ENCODE measurements at places on chromosomes 3 and 15.
A peak's percentile ranks its signal among the peaks of the same experiment; 100 is the strongest.

GRCh38 chr15:60122691-60123090, 118.6 kb downstream of the FOXB1 start:
- no peak for DNase-seq

GRCh38 chr3:176167272-176167671, 1030.0 kb downstream of the TBL1XR1 start:
- DNase-seq, result no peak

DNA sequence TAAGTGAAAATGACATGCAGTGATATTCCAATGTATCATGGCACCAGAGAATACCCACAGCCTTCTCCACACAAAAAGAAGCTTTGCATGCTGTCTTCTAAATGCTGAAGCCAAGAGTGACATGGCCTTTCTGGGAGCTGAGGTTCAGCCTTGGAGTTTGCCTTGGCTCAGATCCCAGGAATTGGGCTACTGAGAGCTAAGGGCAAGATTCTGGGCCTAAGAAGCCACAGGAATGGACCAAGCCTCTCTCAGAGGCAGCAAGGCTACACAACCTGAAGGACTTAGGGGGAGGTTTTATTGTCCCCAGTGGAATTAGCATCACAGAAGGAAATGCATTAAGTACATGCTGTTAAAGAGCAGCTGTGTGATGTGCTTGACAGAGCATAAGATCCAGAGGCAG, 1078.5 kb downstream of the TUSC7 start:
- DNase-seq, result no peak

GRCh38 chr15:48974882-48975281, 11.2 kb upstream of the SHC4 start:
- no peak for DNase-seq

GRCh38 chr3:117434661-117435412, 725.3 kb downstream of the TUSC7 start:
- DNase-seq, result no peak

- DNase-seq, result no peak
Measured at GRCh38 chr15:74314795-74315438, 52.5 kb downstream of the CYP11A1 start.

DNA sequence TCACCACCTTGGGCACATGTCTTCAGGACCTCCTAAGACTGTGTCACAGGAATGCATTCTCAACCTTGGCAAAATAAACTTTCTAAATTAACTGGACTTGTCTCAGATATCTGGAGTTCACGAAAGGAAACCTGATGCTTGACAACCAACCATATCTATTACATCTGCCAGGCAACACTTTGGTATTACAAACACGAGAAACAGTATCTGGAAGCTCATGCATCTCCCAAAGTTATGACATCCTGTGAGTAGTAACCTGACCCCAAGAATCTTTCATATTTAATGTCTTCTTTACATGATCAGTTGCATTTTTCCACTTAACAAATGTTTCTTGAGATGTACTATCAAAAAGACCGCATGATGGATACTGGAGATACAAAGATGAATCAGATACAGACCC, 465.3 kb upstream of the AGTR1 start:
- no peak for DNase-seq

DNA sequence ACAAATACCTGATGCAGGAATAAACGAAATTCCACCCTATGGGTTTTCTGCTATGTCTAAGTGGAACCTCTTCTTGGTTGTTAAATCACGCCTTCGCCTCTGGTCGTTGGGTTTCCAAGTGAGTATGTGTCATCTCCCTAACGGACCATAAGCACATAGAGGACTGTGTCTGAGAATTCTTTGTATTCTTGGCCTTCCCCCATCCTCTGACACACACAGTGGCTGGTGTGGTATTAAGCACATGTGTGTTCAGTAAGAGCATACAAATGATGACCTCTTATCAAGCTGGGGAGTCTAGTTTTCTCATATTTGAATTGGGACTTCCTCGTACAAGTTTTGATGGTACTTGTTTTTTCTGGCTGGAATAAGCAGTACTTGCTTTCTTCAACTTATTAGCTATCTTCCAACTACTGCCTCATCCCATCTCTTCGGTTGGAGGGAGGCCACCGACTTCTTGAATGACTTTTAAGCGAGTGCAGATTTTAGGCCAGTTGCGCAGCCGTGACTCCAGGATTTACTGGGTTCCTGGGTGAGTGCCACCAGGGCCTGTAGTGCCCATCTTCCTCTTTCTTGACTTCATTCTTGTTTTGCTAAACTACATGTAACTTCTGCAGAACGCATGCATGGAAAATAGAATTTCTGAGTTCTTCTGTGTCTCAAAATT, 240.2 kb downstream of the ADAMTS17 start:
- DNase-seq, result no peak

- DNase-seq, result no peak
Measured at GRCh38 chr15:44183363-44183762, 11.7 kb downstream of the FRMD5 start.

DNA sequence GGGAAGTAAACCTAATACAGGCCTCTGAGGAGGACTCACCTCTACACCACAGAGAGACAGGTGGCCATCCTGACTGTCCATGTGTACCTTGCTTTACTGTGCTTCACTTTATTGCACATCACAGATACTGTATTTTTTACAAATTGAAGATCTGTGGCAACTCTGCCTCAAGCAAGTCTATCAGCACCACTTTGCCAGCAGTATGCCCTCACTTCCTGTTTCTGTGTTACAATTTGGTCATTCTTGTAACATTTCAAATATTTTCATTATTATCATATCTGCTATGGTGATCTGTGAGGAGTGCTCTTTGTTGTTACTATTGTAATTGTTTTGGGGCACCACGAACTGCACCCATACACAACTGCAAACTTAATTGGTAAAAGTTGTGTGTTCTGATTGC, 78.0 kb downstream of the BBX start:
- DNase-seq, result no peak

DNA sequence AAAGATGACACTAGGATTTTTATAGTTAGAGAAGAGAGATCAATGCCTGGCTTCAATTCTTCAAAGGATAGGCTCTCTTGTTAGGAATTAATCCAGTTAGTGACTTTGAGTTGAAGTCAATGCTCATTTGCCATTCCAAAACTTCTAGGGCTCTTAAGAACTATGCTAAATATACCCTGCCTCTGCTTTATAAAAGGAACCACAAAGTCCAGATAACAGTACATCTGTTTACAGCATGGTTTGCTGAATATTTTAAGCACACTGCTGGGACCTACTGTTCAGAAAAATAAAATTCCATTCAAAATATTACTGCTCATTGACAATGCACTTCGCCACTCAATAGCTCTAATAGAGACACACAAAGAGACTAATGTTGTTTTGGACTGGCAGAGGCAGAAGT, 786.6 kb upstream of the DPPA4 start:
- no peak for DNase-seq

- DNase-seq, result no peak
Measured at GRCh38 chr3:47103619-47104018, 60.3 kb downstream of the SETD2 start.

DNA sequence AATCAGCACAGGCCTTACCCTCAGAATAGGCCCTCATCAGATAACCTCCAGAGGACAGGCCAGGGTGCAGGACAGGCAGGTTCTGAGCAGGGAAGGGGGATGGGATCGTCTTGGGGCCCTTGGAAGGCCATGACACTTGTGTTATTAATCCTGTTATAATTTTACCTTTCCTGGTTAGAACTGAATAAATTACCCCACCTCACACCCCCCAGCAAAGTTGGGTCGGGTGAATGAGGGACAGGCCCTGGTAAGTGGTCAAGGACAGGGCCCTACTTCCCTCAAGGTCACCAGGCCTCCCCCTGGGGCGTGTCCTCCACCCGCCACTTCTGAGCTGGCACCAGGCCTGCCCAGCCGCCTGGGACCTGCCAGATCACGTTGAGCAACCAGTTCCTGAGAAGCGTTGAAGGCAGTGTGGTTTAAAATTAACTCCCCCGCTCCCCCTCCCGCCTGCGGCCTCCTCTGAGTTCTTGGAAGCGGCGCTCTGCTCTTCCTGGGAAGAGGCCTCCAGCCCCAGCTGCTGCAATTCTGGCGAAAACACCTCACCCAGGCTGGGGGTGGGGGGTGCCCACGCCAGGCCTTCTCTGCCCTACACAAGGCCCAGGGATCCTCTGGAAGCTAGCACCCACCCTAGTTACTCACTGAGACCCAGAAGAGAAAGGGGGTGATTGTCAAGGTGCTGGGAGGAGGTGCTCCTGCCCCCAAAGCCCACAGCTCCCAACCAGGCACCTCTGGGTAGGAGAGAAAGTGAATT, 10.6 kb downstream of the CISH start:
- peak; percentile 57 for DNase-seq

GRCh38 chr15:63945007-63945788, 101.1 kb downstream of the DAPK2 start:
- peak; percentile 69 for DNase-seq

DNA sequence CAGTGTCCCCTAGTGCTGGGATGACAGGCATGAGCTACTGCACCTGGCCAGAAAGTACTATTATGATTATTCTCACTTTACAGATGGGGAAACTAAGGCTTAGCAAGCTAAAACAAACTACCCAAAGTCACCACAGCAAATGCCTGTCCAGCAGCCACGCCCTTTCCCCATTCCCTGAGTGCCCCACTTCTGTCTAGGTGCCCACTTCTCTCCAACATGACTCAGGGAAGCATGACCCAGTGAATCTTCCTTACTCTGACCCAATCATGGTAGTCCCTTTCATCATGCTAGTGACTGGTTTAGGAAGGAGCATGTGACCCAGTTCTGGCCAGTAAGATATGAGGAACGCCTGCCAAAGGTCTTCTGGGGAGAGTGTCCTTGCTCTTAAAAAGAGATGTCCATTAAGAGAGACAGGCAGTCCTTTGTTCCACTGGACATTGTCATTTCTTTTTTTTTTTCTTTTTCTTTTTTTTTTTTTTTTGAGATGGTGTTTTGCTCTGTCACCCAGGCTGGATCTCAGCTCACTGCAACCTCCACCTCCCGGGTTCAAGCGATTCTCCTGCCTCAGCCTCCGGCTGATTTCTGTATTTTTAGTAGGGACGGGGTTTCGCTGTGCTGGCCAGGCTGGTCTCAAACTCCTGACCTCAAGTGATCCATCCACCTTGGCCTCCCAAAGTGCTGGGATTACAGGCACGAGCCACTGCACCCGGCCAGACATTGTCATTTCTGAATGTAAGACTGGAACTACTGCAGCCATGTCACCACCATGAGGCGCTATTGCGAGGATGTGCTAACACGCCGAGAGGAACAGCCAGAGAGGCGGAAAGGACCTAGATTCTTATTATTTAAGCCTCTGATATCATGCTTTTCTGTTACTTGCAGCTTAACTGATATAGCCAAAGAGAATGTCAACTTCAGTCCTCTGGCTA, 19.8 kb downstream of the MEGF11 start:
- DNase-seq, result no peak

GRCh38 chr3:38994251-38994650, 57.5 kb downstream of the SCN11A start:
- DNase-seq, result no peak

GRCh38 chr15:40927495-40927872, 1.7 kb upstream of the DLL4 start:
- no peak for DNase-seq

GRCh38 chr15:48393645-48394506, 62.6 kb downstream of the DUT start:
- DNase-seq, result no peak

DNA sequence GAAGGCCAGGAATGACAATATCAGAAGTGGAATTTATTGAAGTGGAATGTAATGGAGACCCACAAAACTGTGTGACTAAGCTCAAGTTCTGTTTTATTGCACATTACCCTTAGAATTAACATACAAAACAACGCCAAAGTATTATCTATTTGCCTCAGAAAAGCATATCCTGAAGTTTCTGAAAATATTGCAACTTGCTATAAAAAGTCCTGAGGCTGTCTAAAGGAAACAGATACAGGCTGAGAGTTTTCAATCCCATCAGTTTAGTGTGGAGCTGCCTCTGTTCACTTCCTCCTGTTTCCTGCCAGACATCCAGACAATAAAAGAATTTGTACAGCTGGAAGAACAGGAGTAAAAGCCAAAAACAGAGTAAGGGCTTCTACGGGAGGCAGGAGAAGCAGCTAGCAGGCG, 108.8 kb downstream of the FBN1 start:
- no peak for DNase-seq

- no peak for DNase-seq
Measured at GRCh38 chr15:68812069-68812468, 8.6 kb downstream of the ANP32A start.

GRCh38 chr15:70023064-70023768, 74.5 kb downstream of the TLE3 start:
- peak; percentile 69 for DNase-seq

- DNase-seq, result no peak
Measured at GRCh38 chr3:120419797-120420196, 31.0 kb downstream of the FSTL1 start.

GRCh38 chr3:158097593-158098308, 8.5 kb downstream of the SHOX2 start:
- peak; percentile 62 for DNase-seq

DNA sequence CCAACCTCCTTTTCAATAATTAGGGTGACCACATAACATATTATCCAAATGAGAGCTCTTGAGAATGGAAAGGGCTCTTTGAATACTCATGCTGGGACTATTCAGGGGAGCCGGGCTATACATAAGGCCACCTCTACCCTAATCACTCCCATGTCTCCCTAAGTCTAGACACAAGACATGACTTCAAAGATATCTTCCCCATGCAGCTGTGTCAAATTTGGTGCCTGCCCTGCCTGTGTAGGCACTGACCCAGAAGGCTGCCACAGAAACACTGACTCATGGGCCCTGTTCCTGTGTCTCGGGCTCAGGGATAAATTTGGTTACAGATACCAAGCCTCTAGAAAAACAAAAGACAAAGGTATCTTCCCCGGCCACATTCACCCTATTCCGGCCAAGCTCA, 70.3 kb downstream of the MYLK start:
- no peak for DNase-seq

DNA sequence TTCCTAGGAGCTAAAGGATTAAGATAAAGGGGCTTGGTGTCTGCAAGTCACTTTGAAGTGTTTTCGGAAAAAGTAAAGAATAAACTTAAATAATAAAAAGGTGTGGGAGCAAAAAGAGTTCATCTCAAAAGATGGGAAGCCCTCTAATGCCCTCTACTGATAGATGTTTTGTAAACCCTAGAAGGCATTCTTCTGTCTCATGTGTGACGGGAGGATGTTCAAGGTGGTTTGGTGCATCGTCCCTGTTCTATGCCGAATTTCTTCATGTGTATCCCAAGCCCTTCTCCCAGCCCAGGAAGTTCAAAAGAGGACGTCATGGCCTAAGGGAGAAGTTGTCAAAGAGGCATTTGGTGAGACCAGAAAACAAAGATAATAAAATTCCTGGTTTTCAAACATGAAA, 37.2 kb downstream of the CCK start:
- DNase-seq, result no peak

DNA sequence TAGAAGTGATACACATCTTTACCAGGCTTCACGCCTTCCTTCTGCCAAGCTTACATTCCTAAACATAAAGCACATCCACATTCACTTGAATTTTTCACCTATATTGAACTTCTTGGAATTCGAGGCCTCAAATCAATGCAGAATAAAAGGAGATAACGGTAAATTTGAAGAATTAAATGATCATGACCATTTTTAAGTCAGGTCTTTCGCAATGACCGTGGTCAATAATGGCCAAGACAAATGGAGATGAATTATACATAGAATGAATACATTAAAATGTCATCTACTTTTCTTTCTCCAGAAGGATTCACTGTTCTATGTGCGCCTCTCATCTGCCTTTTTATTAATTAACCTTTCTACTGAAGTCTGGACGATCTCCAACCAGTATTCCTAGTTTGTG, 5.3 kb upstream of the GOLGA8A start:
- DNase-seq, result no peak

Measured in effector memory CD8-positive, alpha-beta T cell (primary cell).